Esophagus mucosa (tissue), 1 donor: ENCODE measurements at places on chromosomes 6 and 20.

DNA sequence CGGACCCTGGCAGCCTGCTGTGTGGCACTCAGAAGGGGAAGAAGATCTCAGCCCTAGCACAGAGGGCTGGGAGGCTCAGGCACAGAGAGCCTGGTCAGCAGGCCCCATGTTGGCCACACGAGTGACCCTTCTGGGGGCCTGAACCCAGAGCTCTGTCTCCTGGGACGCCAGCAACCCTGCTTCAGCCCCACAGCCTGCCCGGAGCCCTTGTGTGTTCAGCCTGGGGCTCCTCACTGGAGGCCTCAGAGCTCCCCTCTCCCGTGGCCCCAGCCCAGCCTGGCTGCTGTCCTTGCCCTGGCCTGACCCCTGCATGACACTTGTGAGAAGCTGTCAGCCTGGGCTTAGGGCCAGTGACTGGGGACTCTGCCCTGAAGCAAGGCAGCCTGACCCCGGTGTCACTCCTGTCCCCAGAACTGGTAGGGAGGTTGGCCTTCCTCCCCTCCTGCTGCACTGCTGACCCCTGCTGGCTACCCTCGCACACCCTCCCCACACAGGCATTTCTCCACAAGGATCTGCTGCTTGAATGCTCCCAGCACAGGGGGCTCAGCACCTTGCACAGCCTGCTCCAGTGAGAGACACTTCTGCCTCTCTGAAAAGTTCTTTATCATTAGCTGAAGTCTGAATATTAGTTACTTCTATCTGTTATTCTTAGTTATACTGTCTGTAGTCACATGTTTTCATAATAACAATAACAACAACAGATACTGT lies 15.4 kb upstream of the IP6K3 start:
- peak; percentile 68 for ATAC-seq

DNA sequence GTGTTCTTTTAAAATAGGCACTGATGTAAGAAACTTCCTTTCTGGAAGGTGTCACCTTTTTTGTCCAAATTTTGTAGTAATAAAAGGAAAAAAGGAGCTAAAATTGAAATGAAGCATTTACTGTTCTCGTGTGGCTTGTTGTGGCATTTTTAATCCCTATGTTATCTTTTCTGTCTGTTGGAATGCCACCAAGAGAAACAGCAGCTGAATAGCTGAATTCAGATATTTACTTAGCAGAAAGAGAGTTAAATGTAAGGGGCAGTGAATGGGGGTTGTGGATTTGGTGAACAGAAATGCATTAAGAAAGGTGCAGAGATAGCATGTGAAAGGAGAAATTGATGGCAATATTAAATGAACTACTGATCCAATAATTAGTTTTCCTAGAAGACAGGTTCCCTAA lies 573.6 kb upstream of the EPHA7 start:
- ATAC-seq, result no peak

DNA sequence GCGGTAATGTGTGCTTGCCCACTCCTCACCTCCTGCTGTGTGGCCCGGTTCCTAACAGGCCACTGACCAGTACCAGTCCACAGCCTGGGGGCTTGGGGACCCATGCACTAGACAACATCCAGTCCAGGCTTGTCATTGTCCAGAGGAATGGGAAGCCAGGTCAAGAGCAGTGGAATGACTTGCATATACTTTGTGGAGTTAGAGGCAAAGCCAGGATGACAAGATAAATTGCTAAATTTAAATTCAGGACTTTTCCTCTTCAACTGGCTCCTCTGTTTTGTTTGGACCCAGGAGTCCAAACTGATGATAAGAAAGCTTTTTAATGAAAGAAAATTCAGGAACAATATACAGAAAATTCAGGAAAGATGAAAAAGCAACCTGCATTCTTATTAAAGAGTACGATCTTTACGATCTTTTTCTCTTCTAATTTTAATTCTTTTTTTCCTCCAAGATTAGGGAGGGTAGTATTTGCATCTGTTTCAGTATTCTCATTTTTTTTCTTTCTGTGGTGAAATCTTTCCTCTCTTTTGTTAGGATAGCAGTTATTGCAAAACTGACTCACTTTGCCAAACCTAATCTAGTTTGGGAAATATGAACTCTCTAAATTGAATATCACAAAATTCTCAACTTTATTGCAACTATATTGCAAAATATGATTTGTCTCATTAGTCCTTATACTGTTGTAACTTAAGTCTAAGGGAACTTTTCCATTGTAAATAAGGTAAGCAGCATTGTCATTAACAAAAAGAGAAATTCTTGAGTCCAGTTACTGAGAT lies 48.2 kb downstream of the DCBLD1 start:
- no peak for ATAC-seq

DNA sequence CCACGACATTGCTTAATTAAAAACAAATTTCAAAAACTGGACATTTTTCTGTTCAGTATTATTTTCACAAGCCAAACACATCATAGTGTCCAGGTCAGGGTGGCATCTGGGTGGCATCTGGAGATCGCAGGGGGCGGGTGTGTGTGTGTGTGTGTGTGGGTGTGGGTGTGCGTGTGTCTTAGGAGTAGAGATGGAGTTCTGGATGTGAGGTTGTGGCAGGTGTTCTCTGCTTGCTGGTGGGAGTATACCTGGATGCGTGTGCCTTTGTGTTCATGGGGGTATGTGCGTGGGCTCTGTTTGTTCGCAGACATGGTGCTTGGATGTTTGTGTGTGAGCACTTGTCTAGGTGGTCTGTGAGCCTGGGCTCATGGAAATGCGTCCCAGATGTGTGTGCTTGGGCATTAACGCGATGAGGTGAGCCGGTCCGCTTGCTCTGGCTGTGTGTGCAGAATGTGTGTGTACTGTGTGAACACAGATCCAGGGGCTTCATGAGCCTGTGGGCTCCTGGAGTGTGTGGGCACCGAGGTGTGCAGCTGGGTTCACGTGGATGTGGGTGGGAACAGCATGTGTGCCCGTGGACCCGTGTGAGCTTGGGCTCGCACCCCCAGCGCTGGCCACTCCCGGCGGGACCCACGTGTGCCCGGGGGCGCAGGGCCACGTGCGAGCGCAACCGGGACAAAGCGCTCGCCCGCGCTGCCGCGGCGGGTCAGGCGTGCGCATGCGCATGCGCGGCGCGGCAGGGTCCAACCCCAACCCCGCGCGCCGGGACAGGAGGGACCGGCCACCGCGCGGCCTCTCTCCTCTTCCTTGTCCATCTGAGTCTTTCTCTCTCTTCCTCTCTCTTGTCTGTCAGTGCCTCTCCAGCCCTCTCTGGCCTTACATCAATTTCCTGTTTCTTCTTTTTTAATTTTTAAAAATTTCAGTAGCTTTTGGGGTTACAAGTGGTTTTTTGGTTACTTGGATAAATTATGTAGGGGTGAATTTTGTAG lies 60.4 kb downstream of the SRC start:
- peak; percentile 41 for ATAC-seq

DNA sequence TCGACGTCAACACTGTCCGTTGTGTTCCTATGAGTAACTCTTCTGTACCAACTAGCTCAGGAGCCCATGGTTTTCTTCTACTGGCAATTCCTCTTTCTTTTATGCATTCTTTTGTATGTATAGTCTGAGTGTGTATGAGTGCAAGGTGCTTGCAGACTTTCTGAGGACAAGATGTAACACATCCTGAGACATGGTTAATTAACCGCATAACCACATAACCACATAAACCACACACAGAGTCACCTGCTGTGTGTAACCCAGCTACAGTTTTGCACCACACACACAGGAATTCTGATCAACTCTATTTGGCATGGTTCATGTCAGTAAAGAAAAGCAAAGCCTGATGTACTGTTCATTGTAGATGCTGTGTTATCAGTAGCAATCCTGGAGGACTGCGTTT lies 98.6 kb downstream of the DACT2 start:
- ATAC-seq, result peak; percentile 64

- ATAC-seq, result no peak
These were observed 66.7 kb upstream of the ZNF217 start for GRCh38 chr20:53660078-53660909.

DNA sequence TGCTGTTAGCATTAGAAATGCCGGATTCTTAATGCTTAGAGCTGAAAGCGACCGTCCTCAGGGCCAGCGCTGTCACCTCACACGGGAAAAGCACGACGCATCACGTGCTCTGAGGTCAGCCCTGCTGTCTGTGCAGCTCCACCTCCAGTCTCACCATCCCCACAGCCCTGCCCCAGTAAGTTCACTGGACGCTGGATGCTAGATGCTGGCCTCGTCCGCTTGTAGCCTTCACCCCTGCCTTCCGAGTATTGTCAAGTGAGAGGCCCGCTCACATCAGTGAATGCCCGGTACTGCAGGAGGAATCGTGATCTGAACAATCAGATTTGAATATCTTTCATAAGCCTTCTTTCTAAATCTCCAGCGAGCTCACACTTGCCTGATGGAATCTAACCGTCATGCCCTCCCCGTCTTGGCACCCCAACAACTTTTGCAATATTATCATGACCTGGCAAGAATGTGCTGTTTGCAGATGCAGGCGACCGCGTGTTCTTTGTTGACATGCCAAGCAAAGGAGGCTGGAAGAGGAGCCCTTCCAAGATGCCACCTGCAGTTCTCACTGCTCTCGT lies 64.9 kb downstream of the DLL1 start:
- ATAC-seq, result peak; percentile 75

DNA sequence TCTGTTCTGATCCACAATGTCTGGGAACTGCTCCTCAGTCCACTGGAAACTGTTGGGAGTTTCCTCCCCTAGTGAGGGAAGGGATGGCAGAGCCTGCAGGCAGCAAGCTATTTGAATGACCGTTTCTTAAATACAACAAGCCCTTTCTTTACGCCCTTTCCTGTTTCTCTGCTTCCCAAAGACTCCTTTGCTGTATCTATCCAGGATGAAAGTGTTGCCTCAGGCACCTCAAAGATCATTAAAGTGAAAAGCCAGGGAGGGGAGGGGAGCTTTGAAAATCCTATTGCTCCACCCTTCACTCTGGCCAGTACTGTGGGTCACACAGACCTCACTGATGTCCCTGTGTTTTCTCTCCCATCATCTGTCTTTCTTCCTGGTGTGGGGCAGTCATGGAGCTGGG lies 213.1 kb downstream of the RNF144B start:
- no peak for ATAC-seq

DNA sequence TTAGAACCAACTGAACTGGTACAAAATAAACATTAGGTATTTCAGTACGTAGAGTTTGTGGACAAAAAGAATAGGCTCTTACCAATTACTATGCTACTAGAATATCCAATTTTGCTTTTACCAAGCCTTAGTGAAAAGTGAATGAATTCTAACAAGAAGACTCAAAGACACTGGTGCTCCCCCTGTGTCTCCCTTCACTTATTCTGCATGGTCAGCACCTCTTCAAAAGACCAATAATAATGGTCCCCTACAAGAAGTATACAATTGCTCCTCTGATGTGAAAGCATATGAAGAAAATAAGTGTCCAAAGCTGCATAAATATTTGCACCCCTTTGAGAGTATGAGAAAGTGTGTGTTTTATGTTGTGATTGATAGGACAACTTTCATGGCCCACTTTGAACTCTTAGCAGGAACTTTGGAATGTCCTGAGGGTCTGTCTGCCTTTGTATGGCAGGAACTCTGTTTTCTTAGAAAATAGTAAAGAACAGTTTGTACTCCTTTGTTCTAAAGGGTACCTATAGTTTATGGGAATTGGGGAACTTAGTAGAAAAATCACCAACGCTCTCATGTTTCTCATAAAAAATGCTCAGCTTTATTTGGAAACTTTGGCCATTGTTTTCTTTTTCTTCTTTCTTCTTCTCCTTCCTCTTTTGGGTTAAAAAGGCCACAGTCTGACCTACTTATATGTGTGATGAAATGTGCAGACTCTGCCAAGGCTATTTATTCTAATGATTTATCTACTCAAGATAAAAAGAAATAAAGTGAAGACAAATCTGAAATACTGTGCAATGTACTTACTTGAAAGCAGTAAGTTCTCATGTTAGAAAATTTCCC lies 352.4 kb downstream of the LAMA2 start:
- no peak for ATAC-seq

- ATAC-seq, result no peak
These were observed 9.2 kb upstream of the MAS1L start for GRCh38 chr6:29496961-29497360.

DNA sequence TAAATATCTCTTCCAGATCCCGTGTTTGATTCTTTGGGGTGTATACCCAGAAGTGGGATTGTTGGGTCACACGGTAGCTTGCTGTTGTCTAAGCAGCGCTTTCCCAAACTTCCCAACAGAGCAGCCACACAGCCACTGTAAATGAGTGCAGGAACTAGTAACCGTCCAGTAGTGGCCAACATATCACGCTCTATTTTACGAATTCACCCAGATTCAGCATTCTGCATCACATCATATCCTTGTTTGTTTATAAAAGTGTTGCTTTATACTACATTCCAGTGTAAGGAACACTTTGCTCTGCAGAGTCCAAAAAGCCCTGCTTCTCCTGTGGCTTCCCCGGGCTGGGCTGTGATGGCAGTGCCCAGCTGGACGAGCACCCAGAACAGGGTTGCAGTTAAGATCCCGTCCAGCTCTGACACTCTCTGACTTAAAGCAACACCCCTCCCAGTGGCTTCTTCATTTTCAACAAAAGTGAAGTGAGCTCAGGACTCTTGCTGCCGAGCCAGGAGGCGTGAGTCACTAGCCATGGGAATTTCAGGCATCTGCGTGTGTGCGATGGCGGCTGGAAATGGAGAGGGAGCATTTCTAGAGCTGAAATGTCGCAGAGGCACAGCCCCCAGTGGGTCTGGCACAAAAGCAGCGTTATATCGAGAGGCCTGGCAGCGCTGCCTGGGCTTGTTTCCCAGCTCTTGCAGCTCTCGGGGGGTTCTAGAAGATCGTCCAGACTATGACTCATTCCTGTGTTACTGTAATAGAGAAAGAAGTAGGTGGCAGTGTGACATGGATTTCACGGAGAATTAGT lies 216.3 kb upstream of the ECI2 start:
- peak; percentile 61 for ATAC-seq

GRCh38 chr6:123994891-123995635 lies 191.4 kb downstream of the NKAIN2 start:
- no peak for ATAC-seq

DNA sequence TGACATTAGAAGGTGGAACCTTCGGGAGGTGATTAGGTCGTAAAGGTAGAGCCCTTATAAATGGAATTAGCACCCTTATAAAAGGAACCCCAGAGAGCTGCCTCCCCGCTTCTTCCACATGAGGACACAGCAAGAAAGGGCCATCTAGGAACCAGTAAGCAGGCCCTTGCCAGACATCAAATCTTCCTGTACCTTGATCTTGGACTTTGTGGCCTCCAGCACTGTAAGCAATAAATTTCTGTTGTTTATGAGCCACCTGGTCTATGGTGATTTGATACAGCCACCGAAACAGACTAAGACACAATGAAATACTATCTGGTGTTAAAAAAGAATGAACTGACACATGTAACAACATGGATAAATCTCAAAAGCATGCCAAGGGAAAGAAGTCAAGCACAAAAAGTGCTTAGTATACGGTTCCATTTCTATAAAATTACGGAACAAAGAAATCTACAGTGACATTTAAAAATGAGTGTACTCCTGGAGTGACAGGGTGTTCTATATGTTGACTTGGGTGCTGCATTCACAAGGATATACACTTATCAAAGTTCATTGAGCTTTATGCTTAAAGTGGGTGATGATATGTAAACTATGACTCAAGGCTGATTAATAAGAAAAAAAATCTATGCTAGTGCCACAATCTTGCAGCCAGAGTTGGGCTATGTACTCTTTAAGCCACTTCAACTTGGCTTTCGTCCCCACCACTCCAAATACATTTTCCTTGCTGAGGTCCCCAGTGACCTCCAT lies 18.4 kb downstream of the SERPINB1 start:
- ATAC-seq, result peak; percentile 65

GRCh38 chr20:37290158-37290810 lies 829 bp downstream of the MANBAL start:
- no peak for ATAC-seq

GRCh38 chr20:38680500-38681306 lies 43.6 kb upstream of the SLC32A1 start:
- no peak for ATAC-seq
